ENCODE measurements at places on chromosomes 5 and 9. TPM values are rescaled to one million over a fixed set of nuclear protein-coding genes. Genes with fewer than 3 reads are reported as not detected.
A peak's percentile ranks its signal among the peaks of the same experiment; 100 is the strongest.

Gene CYLC2
- not detected for total RNA-seq

DNA sequence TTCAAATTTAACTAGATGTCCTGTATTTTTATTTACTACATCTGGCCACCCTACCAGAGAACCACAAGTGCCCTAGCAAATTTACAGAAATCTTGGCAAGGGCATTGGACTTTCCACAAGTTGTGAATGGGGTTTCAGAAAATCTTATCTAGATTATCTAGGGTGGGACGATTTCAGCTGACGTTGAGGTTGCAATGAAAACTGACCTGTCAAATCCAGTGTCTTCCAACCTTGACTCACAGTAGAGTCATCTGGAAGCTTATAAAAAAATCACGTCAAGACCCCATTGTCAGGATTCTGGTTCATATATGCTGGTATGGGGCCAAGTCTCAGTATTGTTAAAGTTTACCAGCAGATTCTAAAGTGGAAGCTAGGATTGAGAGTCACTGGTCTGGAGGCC is 109.6 kb upstream of the ACTBL2 start:
- no peak for DNase-seq

- no peak for DNase-seq
Observed at GRCh38 chr5:95770830-95771708, 39.9 kb downstream of the RHOBTB3 start.

DNA sequence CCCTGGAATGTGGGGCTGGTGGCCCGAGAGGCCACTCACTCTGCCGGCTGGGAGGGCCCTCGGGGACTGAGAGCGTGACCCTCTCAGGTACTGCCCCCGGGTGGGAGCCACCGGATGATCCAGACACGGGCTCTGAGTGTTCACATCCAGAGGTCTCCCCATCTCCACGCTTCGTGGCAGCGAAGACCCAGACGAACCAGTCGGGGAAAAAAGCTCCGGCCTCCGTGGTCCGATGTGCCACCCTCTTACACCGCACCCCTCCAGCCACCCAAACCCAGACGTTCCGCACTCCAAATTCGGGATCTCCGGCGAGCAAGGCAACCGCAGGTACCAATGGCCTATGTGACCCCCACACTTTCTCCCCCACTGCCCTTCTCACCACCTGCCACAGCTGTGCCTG is 49.5 kb downstream of the AMBP start:
- no peak for DNase-seq

Gene EGFLAM
- 11.2 TPM for total RNA-seq

DNA sequence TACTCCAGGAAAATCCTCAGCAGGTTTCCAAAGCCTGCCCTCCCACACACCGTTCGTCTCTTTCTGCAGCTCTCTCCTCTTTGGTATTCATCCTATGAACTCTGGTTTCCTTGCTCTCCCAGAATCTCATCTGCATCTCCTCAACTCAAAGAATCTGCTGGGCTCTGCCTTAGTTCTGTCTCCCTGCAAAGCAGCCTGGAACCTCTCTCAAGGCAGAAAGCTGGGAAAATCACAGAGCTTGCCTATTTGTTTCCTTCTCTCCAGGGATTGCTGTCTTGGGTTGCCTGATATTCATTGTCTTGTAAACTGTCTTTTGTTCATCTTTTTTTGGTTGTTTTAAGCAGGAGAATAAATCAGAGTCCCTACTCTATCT is 5.3 kb upstream of the ERAP2 start:
- DNase-seq: no peak

DNA sequence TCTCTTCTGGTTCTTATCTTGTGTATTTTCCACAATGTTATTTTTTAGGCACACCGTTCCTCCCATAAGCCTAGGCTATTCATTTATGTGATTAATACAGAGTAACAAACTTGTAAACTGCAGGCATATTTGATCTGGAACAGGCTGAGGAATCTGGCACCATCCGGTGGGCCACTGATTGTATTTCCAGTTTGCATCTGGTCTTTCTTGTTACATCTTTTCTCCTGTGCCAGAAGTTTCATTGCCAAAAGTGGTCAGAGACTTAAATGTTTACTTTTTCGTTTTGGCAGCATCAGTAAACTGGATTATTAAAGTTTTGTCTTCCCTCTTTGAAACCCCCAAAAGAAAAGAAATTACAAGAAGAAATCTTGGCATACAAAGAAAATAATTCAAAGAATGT is 17.9 kb upstream of the ZCCHC7 start:
- no peak for DNase-seq

Gene ADGRV1
- not detected for total RNA-seq

GRCh38 chr5:69079556-69079955 is 14.3 kb upstream of the SLC30A5 start:
- no peak for DNase-seq

DNA sequence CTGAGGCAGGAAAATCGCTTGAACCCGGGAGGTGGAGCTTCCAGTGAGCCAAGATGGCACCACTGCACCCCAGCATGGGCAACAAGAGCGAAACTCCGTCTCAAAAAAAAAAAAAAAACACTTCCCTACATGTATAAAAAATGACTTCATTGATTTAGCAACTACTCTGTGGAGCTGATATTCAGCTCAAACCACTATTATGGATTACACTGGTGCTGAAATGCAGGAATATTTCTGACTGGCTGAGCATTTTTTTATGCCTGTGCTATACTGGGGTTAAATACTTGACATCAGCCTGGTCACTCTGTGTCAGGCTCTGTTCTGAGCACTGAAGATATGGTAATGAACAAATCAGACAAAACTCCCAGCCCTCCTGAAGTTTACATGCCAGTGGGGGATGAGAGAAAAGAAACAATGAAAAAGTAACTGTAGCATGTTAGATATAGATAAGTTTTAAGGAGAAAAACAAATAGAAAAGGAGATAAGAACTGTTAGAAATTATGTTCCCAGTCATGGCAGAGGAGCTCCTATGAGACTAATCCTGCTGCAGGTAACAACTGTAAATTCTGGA is 22.6 kb upstream of the TTC39B start:
- peak; percentile 72 for DNase-seq

Gene FSTL4
- not detected for total RNA-seq

DNA sequence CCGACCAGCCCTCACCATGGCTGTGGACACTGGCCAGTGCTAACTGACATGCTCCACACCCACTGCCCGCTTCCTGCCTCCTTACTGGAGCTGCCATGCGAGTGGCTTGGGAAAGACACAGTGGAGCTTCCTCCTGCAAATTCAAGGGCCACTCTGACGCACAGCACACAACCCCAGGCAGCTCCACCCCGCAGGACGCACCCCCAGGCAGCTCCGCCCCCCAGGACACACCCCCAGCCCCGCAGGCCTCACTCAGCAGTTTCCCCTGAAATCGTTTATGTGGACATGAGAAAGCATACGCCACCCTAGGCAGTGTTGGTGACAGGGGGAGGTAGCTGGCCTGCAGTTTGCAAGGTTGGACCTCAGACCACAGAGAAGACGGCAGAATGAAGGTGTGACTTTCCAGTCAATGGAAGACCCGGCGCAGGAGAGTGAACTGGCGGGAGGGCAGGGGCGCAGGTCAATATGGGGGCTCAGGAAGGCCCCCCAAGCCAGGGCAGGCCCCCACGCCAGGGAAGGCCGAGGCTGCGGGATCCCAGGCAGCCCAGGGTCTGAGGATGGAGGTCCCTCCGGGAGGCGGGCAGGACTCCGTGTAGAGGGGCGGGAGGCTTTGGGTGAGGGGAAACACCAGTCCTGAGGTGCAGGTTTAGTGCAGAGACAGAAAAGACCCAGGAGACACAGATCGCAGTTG is 21.6 kb downstream of the LPCAT1 start:
- no peak for DNase-seq

Data from osteoblast (primary cell).